ENCODE measurements at places on chromosomes 12 and 14.

GRCh38 chr12:112179916-112180315 is 54.6 kb downstream of the TRAFD1 start:
- DNase-seq = no peak

DNA sequence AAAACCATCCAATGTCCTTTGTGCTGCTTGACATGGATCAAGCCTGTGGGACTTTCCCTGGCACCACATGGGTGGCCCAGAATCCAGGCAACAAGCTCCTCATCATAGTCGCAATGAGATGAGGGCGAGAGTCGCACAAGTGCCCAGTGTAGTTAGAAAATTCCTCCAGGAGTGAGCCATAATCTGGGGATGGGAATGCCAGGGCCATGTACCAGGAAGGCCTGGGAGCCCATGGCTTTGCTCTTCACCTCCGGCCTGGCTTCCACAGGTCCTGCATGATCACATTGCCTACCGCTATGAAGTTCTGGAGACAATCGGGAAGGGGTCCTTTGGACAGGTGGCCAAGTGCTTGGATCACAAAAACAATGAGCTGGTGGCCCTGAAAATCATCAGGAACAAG is 33.9 kb downstream of the DYRK4 start:
- no peak for DNase-seq

GRCh38 chr12:9794484-9795093 is 32.7 kb upstream of the KLRF1 start:
- DNase-seq = no peak

- DNase-seq = no peak
Observed at GRCh38 chr14:89634037-89634436, 217.0 kb upstream of the FOXN3 start.

GRCh38 chr12:2246358-2246757 is 193.6 kb downstream of the CACNA1C start:
- no peak for DNase-seq

DNA sequence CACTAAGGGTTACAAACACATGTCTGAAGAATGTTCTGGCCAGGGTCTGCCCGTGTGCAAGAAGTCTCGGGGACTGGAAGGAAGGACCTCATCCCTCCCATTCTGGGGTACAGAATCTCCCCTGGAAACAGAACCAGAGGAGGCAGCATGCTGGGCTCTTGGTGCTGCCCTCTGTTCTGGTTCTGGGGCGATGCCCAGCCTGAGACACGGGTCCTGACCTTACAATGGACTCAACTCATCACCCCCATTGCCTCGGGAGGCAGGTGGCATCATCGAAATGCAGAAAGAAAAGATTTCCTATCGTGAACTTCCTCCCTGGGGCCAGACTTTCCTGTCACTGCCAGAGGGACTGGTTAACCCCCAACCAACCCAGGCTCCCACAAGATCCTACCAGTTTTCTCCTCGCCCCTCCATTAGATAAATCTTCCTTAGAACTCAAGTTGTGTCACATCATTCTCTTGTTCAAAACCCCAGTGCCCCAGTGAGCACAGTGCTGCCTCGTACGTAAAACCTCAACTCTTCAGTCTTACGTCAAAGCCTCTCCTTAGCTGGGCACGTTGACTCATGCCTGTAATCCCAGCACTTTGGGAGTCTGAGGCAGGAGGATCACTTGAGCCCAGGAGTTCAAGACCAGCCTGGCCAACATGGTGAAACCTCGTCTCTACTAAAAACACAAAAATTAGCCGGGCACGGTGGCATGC is 52.1 kb downstream of the PSMA6 start:
- no peak for DNase-seq

- no peak for DNase-seq
Observed at GRCh38 chr14:79375356-79375755, 835.9 kb downstream of the DIO2 start.

Data from non-pigmented ciliary epithelial cell (primary cell).